ENCODE measurements at places on chromosomes 4 and X.

DNA sequence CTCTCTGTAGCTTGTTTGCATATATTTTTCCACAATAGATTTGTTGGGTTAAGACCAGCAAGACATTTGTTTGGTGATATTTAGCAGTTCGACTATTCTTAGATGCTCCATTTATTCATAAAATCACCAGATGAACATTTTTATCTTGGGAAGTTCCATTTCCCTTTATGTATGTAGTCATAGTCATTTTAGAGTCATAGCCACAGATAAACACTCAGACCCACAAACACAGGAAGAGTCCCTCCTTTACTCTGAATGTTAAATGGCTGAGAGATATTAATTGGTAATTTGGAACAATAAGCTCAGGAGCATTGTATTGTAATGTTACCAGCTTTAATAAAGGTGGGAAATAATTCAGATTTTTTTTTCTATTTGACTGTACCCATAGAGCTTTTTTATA is 1608.7 kb downstream of the STIM2 start:
- DNase-seq: no peak

DNA sequence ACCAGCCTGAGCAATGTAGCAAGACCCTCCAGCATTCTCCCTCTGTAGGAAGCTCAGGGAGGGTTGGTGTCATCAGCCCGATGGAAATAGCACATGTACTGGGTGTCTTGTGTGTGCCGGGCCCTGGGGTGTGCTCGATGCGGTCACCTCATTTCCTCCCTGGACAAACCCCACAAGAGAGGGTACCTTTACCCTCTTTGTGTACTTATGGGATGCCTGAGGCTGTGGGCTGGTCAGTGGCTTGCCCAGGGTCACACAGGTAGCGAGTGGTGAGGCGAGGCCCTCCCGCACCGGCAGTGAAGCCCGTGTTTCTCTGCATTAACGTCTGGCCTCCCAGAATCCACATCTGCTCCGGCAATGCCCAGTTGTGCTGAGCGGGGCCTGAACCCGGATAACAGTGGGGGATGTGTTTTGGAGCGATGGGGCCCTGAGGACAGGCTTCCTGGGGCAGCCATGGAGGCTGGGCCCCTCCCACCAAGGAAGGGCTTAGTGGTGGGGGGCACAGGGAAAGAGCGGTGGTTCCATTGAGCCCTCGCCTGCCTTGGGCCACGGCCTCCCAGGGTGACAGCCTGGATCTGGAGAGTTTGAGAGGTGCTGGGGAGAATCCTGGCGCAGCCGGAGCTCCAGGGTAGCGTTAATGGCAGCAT is 8.1 kb downstream of the PSAPL1 start:
- DNase-seq: no peak

DNA sequence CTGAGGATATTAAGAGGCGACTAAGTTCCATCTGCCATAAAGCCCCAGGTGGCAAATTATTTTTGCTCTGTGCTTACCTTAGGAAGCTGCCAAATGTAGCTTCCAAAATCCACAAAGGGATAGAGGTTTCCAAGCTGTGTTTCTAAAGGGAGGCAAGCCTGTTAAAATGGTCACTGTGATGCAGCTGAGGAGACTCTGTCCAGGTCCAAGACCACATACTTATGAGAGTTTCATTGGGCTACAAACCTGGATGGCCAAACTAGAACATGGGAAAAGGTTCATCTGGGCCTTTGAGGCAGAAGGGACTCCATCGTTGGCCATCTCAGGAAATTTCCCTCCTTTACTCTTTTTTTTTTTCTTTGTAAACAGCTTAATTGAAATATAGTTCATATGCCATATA is 306.9 kb upstream of the FGF13 start:
- no peak for DNase-seq

- DNase-seq: no peak
These were observed 60.7 kb upstream of the PAK3 start for GRCh38 chrX:111035256-111035655.

- no peak for DNase-seq
These were observed 35.3 kb upstream of the LGI2 start for GRCh38 chr4:25065932-25066590.

- no peak for DNase-seq
These were observed 9.1 kb downstream of the ARHGAP36 start for GRCh38 chrX:131067216-131067615.

DNA sequence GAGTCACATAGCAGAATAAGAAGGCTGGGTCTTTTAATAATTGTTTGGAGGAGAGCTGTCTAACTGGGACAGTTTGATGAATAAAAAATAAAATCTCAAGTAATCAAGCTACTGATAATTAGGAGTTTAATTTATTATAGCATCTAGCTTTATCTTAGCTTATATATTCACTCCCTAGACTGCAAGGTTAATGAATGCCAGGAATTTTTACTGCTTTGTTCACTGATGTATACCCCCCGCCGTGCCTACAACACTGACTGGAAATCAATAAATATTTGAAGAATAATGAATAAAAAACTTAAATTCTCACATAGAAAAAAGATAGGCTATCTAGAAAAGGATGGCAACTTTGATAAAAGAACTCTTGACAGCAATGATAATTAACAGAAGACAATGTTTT is 59.7 kb downstream of the IQCM start:
- DNase-seq: no peak

- DNase-seq: no peak
These were observed 62.8 kb downstream of the UCHL1 start for GRCh38 chr4:41319553-41319952.

DNA sequence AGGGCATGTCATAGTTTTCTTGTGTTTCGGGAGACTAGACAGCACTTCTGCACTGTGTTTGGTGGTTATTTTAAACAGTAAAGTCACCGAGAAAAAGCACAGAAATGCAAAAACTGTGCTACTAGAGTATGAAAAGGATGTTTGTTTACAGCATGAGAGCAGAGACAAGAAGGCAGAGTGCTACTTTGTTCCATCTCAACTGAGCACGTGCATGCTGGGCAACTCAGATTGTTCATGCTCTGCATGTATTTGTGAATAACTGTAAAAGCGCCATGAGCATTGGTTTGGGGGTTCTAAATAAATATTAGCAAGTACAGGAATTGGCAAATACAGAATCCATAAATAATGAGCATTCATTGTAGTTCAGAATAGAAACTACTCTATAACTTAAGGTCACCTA is 7.4 kb downstream of the EVC start:
- no peak for DNase-seq

- DNase-seq: no peak
These were observed 10.5 kb downstream of the SLC16A2 start for GRCh38 chrX:74431797-74432196.

- no peak for DNase-seq
These were observed 153.3 kb upstream of the TENT5D start for GRCh38 chrX:80266979-80267378.

DNA sequence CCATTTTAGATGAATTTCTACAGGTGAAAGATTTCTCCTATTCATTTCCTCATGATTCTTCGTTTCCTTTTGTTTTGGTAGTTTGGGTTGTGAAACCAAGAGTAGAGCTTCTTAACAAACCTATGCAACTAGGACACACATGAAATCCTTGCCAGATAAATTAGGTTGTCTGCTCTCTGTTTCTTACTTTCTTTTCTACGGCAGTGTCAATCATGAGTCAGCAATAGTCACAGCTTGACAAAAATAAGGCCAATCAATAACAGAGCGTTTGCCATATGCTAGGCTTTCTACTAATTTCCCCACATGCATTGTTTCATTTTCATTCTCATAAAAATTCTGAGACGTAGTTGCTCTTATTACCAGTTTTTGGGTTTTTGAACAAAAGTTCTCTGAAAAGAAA is 20.3 kb downstream of the CLRN2 start:
- DNase-seq: no peak

DNA sequence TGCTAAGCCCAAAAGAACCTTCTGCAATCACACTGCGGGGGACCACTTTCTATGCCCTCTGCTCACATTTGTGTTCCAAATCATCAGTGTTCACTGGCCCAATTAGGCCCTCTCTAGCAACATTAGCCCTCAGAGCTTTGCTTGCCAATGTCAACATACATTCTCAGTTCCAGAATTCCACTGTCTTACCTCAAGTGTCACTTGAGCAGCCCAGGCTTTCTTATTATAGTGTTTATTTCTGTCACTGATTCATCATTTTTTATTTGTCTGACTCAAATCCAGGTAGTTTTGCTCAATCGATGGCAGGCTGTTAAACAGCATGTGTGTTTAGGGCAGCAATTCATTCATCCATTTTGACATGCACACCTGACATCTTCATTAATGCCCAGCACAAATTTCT is 291.2 kb downstream of the TEX13A start:
- no peak for DNase-seq

DNA sequence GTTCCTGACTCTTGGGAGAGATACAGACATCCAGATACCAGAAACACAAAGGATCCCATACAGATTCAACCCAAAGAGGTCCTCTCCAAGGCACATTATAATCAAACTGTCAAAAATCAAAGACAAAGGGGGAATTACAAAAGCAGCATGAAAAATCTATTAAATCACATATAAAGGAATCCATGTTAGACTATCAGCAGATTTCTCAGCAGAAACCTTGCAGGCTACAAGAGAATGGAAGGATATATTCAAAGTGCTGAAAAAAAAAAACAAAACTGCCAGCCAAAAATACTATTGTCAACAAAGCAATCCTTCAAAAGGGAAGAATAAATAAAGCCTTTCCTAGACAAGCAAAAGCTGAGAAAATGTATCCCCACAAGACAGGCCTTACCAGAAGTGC is 14.8 kb upstream of the ADGRL3 start:
- DNase-seq: no peak

DNA sequence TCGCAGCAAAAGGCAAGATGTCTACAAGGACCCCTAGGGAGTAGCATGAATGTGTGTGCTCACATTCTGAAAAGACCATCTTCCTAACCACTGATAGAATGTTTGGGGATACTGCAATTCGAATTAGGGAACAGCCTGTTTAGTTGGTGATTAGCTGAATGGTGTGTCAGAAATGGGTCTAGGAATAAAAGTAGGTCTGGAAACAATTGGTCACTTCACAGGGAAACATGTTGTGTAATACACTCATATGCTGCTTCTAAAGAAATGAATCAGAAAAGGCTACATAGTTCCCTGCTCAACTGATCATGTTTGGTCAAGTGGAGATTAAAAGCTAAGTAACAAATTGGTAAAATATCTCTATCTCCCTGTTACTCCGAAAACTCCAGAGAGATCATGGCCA is 2362.4 kb upstream of the TENM3 start:
- no peak for DNase-seq

DNA sequence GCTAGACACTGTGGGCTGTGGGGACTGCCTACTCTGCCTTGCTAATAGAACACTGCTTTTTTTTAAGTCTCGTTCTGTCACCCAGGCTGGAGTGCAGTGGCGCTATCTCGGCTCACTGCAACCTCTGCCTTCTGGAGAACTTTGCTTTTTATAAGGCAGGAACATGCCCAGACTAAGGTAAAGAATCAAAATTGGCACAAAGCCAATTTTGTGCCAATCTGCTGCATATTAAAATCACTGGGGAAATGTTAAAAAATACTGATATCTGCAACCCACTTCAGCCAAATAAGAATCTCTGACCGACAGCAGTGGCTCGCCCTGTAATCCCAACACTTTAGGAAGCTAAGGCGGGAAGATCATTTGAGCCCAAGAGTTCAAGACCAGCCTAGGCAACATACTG is 36.5 kb upstream of the CEP135 start:
- DNase-seq: no peak

GRCh38 chr4:115428455-115428854 is 315.0 kb upstream of the NDST4 start:
- DNase-seq: no peak

DNA sequence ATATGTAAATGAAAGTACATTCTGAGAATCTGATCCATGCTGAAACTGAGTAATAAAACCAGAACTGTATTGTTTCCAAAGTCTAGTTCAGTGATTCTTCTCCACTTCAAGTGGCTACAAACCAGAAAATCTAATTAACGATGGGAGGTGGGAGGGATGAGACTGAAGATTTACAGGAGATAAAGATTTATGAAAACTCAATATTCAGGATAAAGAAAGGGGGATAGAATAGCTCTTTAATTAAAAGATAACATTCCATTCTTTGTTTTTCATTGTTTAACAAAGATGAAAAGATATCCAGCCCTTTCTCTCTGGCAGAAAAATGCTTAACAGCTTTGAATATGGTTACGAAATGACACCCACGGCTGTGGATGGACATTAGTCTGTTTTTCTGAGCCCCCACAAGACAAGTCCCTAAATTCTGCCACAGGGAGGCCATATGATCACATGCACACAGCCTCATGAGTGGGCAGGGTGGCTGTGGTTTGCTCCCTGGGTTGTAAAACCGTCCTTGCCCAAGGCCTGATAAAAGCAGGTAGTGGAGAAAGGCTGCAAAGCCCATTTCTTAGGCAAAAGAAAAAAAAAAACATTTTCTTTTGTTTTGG is 36.4 kb downstream of the TMEM150C start:
- DNase-seq: no peak

GRCh38 chrX:102835504-102836146 is 101.4 kb upstream of the RAB40AL start:
- peak; percentile 37 for DNase-seq

- no peak for DNase-seq
These were observed 42.9 kb upstream of the DDX60 start for GRCh38 chr4:168361365-168362024.

- DNase-seq: no peak
These were observed 56.9 kb upstream of the CBR4 start for GRCh38 chr4:169066934-169067333.

DNA sequence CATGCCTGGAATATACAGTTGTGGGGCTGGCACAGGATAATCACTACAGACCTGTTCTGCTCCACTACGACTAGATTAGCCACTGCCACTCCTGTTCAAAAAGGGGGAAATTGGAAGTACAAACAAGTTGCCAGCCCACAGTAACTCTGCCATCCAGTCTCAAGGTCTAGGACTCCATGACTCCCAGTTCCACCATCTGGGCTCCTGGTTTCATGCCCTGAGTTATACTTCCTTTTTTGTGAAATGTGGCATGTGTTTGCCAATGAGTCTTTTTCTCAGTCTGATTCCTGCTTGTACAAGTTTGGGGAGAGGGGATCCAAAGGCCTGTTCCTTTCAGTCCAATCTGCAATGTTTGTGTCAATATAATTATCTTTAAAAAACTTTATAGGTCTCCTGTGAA is 1.0 kb upstream of the BLOC1S4 start:
- DNase-seq: no peak

GRCh38 chr4:35447474-35447873 is 796.8 kb downstream of the ARAP2 start:
- no peak for DNase-seq

- DNase-seq: no peak
These were observed 495.3 kb downstream of the UBE2NL start for GRCh38 chrX:144379156-144379555.

- DNase-seq: peak; percentile 51
These were observed 1523.7 kb downstream of the ARAP2 start for GRCh38 chr4:34720571-34720970.

- no peak for DNase-seq
These were observed 403.9 kb upstream of the SMIM31 start for GRCh38 chr4:164350061-164350460.

- DNase-seq: no peak
These were observed 71.1 kb downstream of the SHOX start for GRCh38 chrX:701673-702072.

GRCh38 chr4:110682311-110682710 is 59.4 kb upstream of the PITX2 start:
- no peak for DNase-seq

- DNase-seq: no peak
These were observed 47.2 kb downstream of the AFAP1 start for GRCh38 chr4:7892212-7893019.
